ENCODE measurements at places on chromosomes 5 and 9.

- DNase-seq: no peak
Observed at GRCh38 chr5:88145221-88145610, 123.4 kb downstream of the TMEM161B start.

GRCh38 chr5:141879941-141880738 is 1.9 kb upstream of the PCDH1 start:
- no peak for DNase-seq

DNA sequence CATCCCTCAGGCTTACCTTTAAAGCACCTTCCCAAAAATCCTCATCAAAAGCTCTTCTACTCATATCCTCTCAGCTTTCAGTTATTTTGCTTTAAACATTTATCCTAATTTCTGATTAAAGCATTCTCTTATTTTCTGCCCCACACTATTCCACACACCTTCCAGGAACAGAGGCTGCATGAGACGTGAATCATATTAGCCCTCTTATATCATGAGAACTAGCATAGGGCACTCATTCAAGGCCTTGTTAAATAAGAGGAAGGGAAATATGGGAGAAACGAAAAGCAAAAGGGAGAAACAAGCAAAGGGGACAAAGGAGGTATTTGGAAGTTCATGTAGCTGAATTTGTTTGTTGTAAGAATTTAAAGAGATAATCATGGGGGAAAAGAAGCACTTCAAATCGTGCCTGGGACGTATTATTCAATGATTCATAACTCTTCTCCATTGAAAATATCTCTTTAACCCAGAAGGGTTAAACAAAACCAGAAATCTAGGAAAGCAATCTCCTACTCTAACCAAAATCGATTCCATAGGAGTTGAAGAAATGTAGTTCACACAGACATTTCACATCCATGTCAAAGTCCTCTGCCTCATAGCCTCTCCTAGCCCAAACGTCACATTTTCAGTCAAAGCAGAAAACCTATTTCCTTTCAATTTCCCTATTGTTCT is 4.1 kb downstream of the ALDH1A1 start:
- no peak for DNase-seq

DNA sequence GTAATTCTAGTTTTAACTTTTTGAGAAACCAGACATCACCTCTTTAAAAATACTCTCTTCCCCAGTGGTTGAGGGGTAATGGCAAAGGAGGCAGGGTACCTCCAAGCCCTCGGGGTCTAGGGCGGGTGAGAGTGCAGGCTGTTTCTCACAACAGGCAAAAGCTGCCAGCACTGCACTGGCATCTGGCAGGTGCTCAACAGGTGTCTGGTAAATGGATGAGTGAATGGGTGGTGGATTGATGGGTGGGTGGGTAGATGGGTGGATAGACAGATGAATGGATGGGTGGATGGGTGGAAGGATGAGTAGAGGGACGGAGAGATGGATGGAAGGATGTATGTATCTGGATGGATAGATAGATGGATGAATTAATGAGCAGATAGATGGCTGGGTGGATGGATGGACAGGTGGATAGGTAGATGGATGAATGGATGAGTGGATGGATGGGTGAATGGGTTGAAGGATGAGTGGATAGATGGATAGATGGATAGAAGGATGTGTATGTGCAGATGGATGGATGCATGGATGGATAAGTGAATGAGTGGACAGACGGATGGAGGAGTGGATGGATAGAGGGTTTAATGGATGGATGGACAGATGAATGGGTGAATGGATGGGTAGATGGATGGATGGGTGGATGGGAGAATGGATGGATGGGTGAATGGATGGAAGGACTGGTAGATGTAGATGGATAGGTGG is 84.6 kb downstream of the COL5A1 start:
- no peak for DNase-seq

- DNase-seq: no peak
Observed at GRCh38 chr9:121326901-121327613, 43.0 kb downstream of the STOM start.

GRCh38 chr5:116212225-116212624 is 127.4 kb downstream of the COMMD10 start:
- DNase-seq: no peak

GRCh38 chr9:97474372-97474925 is 27.0 kb upstream of the TMOD1 start:
- no peak for DNase-seq

- DNase-seq: no peak
Observed at GRCh38 chr5:168364151-168364661, 72.8 kb downstream of the WWC1 start.

GRCh38 chr9:91285729-91286353 is 75.9 kb downstream of the AUH start:
- no peak for DNase-seq

- no peak for DNase-seq
Observed at GRCh38 chr5:82772281-82772680, 304.9 kb downstream of the TMEM167A start.

GRCh38 chr5:178165581-178165980 is 11.9 kb upstream of the NHP2 start:
- no peak for DNase-seq

DNA sequence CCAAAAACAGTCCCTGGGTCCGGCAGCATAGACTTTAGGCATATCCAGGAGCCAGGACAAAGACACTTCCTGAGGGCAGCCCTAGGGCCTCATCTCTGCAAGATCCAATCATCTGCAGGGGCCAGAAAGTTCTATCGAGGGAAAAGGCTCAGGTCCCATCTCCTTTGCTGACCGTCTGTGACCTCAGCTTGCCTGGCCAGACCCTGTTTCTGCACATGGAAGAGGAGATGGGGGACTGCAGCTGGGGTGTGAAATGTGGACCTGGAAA is 51.0 kb upstream of the FCN1 start:
- DNase-seq: no peak

DNA sequence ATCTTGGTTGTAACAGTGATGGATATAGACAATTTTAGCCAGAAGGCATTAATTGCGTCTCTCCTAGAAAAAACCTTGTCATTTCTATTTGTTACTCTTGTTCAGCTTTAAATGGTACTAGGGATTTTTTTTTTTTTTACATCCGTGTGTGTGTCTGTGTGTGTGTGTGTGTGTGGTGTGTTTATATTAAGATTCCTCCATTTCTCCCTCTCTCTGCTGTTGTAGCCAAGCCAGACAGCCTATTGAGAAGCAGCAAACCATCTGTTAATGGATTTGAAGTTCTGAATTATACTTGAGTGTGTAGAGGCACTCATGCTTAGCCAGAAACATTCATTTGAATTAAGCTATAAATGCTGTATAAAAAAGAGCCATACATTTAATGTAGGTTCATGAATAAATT is 72.3 kb downstream of the SLF1 start:
- no peak for DNase-seq

DNA sequence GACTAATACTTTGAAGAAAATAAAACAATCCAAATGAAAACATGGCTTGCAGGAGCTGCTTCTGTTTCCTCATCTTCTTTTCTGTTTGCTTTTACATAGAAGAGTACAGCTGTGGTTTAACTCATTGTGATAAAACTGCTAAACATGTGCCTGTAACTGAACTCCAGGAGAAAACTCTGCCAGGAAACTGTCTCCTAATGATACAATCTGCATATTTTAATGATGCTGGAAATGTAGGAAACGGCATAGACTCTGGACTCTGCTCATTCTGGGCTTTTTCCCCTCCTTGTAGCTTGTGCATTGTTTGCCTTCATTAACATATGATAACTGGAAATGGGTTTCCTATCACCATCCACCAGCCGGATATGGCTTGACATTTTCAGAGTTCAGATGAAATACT is 813.3 kb upstream of the WWC1 start:
- no peak for DNase-seq

- DNase-seq: no peak
Observed at GRCh38 chr5:118557251-118557661, 431.1 kb downstream of the DTWD2 start.

- DNase-seq: no peak
Observed at GRCh38 chr5:113081881-113082546, 105.4 kb downstream of the DCP2 start.

GRCh38 chr5:157900644-157901043 is 41.7 kb upstream of the CLINT1 start:
- no peak for DNase-seq

GRCh38 chr5:179802950-179803562 is 3.6 kb downstream of the MGAT4B start:
- no peak for DNase-seq

DNA sequence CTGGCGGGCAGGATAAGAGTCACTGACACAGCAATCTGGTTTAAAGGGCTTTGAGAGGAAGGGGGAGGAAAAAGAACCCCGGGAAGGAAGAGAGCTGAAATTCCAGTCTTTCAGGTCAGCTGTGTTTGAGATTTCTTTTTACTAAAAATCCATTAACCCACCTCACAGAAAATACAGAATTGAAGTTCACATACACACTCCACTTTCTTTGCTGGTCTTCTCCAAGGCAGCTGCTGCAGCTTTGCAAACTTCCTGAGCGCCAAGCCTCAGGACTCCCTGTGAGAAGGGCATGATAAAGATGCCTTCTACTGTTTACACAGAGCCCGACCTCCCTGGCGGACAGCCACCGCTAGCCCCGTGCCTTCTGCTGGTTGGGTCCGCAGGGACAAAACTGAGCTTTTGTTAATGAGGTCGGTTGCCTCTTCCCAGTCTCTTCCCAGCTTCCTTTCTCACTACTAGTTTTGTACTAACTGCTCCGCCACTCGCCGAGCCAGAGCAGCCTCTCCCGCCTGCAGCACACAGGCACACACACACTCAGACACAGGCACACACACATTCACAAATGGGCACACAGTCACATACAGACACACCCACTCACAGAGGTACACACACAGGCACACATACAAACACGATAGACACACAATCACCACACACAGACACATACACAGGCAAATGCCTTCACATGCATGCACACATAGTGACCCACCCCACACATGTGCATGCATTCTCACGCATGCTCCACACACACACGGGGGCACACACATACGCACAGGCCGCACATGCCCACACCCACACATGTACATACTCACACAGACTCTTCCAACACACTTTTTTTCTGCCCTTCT is at the start of gene FREM1:
Gene FREM1, minus strand, starts transcription at position 468 of the 845 bp plus-strand sequence. CDS start 41,451 bp downstream, outside the sequence.
- DNase-seq: no peak

- DNase-seq: no peak
Observed at GRCh38 chr5:57067597-57067924, 106.3 kb upstream of the GPBP1 start.

- DNase-seq: no peak
Observed at GRCh38 chr9:87648606-87649005, 77.3 kb upstream of the CTSL start.

DNA sequence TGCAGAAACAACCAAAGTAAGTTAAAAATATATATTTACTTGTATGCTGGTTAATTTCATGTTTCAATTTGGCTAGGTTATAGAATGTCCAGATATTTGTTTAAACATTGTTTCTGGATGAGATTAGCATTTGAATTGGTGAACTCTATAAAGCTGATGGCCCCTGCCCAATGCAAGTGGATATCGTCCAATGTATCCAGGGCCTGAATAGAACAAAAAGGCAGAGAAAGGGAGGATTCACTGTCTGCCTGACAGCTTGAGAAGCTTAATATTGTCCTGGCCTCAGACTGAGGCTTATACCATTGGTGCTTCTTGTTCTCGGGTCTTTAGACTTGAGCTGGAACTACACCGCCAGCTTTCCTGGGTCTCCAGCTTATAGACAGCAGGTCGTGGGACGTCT is 446.7 kb upstream of the ACTBL2 start:
- no peak for DNase-seq

- DNase-seq: no peak
Observed at GRCh38 chr9:94627287-94627686, 12.0 kb downstream of the FBP1 start.

DNA sequence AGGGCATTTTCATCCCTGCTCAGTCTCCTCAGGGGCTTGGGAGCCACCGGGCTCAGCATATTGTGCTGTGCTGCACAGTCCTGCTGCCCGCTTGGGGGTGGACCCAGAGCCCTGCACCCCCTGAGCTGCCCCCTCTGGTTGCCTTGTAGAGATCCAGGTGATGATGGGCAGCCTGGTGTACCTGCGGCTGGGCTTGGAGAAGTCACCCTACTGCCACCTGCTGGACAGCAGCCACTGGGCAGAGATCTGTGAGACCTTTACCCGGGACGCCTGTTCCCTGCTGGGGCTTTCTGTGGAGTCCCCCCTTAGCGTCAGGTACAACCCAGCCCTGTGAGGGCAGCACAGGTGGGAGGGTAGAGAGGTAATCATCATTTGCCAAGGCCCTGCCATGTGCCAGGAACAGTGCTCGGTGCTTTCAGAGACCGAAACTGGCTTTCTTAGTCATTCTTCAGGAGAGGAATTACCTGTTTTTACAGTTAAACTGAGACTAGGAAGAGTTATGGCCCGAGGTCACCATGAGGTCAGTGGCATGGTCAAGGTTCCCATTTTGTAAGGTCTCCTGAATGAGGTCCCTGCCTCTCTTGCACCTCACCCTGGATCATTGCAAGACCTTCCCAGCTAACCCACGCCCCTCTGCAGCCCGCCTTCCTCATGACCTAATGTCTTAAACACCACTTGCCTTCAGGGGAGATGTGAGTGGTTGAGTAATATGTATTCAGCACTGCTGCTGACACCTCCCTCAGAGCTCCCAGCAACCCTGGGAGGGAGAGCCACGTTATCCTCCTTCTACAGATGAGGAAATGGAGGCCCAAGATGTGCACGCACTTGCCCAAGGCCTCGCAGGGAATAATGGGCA is 7.5 kb downstream of the NHP2 start:
- DNase-seq: peak; percentile 46
